ENCODE measurements at places on chromosomes 2 and 18.

DNA sequence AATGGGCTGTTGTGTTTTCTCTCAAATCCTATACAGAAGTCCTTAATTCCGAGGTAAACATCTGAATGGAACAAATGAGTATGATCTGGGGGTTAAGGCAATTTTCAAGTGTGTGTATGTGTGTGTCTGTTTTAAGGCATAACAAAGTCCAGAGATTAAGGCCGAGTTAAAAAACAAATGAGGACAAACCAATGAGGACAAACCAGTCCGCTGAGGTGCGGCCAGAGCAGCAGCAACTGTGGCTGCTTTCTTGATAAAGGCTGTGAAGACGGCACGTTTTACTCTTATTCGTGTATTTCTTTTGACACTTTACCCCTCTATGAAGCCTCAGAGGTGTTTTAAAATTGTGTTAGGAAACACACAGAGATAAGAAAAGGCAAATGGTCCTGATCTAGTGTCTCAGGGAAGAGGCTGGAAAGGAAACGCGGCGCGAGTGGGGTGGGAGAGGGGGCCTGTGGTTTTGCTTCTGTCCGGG, 495 bp upstream of the GULP1 start:
- no peak for DNase-seq

DNA sequence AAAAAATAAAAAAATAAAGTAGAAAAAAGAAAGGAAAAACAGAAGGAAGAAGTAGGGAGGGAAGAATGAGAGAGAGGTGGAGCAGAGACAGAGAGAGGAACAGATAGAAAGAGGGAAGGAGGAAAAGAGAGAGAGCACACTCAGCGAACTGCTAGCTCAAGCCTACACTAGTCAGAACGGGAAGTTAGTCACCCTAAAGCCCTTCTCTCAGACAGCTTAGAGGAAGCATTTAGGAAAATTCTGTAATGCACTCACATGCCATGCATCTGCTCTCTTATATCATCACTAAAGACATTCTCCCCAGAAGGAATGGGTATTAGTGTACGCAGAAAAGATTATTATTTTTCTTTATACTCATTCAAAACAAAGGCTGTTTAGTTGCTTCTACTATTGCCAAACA, 68.1 kb upstream of the SULT1C3 start:
- no peak for DNase-seq

- no peak for DNase-seq
Observed at GRCh38 chr2:54545702-54546450, 89.7 kb downstream of the SPTBN1 start.

GRCh38 chr18:63979409-63979920, 9.6 kb downstream of the SERPINB8 start:
- DNase-seq: peak; percentile 79

DNA sequence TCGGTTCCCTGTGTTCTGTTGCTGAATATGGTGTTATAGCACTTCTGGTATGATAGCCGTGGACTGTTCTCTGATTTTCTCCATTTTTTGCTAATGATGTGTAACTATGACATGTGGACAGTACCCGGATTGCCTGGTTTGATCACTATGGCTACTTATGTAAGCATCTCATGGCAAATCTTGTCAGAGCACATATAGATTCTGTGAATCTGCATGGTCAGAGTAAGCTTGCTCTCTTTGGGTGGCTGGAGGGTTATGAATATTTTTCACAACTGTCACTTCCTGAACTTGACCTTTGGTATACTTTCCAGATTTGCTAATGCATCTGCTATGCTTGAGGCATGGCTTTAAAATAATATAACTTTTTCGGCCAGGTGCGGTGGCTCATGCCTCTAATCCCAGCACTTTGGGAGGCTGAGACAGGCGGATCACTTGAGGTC, 36.8 kb upstream of the ATP8B1 start:
- peak; percentile 37 for DNase-seq

- peak; percentile 51 for DNase-seq
Observed at GRCh38 chr2:207768866-207769596, 675 bp downstream of the FZD5 start.

DNA sequence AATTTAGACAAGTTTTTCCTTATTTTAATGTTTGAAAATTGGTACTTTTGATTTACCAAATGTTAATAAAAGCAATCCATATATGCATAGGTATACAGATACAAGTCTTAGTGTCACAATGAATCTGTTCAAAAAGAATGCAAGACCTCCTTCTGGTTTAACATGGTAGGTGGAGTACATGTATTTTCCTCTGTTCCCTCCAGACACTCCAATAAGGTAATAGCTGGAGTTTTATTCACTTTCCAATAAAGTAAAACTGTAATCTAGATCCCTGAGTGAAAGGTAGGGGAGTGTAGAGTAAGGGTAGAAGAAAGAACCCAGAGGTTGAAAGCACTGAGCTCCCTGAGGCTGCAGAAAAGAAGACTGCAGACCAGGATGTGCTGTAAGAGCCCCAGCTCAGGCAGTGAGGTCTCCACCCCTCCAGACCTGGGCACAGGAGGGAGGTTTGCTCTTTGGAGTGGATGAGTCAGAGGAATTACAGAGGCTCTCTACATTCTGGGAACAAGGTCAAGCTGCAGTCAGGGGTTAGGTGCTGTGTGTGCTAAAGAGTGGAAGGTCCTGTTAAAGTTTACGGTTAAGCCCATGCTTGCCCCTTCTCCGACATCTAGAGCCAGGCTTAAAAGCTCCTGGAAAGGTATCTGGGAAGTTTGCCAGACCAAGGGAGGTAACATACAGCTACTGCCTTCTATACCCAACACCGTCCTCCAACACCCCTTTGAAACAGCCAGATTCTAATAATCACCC, 27.6 kb upstream of the STAT1 start:
- DNase-seq: peak; percentile 26

- DNase-seq: no peak
Observed at GRCh38 chr2:101534149-101534611, 59.3 kb upstream of the RFX8 start.

- no peak for DNase-seq
Observed at GRCh38 chr2:71851094-71851750, 296.4 kb downstream of the CYP26B1 start.

GRCh38 chr2:10008809-10009176, 34.6 kb upstream of the KLF11 start:
- no peak for DNase-seq

DNA sequence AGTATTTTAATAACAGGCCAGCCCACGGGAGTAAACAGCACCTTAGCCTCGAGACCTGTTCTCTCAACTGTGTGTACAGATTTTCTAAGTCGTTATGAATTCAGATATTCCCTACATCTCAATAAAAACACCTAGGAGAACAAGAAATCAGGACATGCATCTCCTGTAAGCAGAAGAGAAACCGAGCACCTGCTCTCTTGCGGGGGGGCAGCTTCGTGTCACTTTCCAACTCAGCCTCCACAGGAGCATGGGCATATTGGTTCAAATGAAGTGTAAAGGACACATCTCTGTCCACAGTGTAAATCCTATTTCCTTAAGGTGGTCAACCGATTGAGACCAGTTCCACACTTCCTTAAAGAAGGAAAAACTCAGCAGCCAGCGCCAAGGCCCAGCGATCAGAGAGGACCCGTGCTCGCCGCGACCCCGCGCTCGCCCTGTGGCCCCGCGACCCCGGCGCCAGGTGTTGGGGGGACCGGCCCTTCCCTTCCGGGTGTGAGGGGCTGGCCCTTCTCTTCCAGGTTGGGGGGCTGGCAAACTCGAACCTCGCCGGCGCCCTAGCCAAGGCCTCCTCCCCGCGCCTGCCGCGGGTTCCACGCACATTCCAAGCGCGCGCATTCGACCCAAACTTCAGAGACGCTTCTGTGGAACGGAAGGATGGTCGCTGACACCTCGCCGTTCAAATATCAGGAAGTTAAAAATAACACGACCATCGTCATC, 652 bp downstream of the SH3YL1 start:
- no peak for DNase-seq

GRCh38 chr2:1020206-1020605, 69.6 kb downstream of the SNTG2 start:
- no peak for DNase-seq

DNA sequence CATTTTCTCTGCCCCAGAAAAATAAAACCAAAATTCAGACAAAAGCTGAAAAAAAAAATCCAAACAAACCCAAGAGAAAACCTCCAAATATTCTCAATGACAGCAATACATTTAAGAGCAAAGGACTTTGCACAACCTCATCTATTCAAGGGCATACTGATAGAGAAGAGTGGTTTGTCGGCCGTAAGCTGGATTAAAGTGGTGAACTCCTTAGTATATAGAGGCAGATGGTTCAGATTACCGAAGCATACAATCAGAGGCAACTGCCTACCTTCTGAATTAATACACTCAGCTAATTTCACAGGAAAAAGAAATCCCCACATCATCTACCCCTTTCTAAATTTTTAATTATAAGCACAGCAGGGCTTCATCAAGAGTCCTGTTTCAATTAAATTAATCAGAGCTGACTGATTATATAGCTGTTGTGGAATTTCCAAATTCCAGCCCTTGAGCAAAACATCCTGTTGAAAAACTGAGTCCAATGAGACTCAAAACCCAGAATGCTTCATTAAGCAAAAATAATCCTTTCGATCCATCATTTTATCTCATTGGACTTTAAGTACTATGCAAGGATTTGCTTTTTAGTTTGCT, at the start of gene CPLX4:
Gene CPLX4, minus strand, starts transcription at position 190 of the 591 bp plus-strand sequence. Its CDS starts 187 bp downstream, at position 3.
- DNase-seq: no peak

- DNase-seq: peak; percentile 28
Observed at GRCh38 chr2:27795868-27796277, 24.4 kb downstream of the MRPL33 start.

- DNase-seq: no peak
Observed at GRCh38 chr2:28228434-28228995, 164.1 kb upstream of the FOSL2 start.

DNA sequence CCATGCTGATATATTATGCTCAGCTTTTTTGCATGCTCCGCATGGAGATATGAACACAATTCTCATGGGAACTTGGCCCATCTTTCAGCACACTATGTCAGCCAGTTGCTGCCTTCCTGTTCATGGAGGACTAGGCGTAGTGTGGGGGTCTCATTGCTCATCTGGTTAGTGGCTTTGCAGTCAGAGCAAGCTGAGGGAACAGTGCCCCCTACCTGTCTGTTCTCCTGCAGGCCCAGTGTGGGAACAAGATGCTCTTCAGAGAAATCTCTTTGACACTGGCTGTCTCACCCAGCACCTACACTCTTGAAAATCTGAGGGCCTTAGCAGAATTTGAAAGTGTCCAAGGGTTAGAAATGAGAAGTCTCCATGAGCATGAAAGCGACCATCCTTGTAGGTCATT, 47.1 kb downstream of the SPTBN1 start:
- DNase-seq: no peak

- no peak for DNase-seq
Observed at GRCh38 chr2:216233281-216233995, 124.3 kb downstream of the XRCC5 start.

DNA sequence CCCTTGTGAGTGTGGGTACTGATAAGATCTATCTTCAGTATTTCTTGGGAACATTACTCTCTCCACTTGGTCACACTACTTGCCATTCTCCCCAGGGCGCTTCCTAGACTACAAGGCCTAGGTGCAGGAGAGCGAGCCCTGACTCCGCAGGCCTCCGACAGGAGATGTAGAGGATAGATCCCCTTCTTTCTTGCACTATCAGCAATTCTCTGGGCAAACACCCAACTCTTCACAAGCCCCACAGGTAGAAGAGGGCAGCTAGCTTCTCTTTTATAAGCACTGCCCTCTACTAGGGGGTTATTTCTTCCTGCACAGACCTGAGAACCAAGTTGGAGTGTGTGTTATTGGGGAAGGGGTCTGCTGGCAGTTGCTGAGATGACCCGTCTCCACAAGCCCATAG, 10.7 kb upstream of the RMDN2 start:
- no peak for DNase-seq

DNA sequence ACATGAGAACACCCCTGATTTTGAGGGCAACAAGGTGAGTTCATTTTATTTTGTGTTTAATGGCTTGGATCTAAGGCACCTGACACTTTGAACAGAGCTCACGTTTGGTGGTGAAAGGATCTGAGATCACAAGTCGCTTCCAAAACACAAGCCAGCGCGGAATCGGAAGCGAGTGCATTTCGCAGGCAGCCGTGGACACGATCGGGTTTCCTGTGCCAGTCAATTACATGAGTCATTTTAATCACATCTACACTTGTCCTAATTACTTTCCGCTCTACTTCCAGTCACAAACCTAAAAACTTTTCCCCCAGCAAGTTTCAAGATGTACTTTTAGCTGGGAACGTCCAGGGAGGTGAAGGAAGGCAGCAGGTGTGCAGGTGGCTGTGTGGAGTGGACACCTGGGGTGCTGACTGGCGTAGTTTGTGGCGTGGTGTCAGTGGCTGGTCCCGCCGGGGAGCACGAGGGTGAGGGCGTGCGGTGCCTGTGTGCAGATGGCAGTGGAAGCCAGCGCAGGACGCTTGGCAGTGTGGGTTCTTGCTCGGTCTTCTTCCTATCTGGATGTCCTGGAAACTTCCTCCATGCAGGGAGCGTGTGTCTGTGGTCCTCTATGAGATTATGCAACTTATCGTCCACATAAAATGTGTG, 75.6 kb downstream of the DCDC2C start:
- DNase-seq: no peak

DNA sequence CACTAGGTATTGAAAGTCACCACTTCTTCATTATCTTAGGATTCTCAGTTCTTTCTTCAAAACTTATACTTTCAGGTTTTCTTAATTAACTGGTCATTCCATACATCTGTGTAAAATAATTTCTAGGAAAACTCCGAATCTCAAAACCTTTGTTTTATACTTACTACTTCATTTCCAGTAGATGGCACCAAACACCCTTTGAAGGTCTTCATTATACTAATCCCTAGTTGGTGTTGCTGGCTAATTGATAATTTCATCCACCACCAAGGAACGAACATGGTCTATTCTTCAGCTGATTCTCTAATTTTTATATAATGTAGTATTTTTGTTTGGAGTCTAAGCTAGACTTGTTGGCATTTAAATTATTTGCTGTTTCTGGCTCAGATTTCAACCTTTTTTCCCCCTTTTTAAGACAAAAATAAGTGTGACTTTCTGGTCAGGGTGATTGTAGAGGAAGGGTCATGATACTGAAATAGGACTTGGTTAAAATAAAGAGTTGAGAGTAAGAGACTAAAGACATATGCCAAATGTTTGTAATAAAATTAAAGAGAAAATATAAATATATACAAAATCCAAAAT, 2.8 kb upstream of the MXD1 start:
- DNase-seq: no peak

- DNase-seq: peak; percentile 82
Observed at GRCh38 chr18:36532394-36532793, 234.9 kb downstream of the FHOD3 start.

- DNase-seq: peak; percentile 49
Observed at GRCh38 chr2:28821295-28821958, 10.8 kb downstream of the SPDYA start.

DNA sequence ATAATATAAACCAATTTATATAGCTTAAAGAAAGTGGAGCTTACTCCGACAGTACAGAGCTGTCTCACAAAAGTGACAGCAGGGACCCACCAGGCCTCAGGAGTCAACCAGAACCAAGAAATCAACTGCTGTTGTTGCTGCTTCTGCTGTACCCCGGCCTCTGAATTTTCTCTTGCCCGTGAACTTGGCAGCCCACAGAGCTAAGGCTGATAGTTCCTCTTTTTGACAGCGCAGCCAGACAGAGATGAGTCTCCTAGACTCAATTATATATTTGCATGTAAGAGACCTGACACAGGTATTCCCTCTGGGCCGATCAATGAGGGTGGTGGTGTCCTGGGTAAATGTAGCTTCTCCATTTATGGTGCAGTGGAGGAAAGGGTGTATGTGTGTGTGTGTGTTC, 109.4 kb downstream of the KCTD1 start:
- DNase-seq: no peak
